ENCODE measurements at places on chromosomes 6 and 20.

DNA sequence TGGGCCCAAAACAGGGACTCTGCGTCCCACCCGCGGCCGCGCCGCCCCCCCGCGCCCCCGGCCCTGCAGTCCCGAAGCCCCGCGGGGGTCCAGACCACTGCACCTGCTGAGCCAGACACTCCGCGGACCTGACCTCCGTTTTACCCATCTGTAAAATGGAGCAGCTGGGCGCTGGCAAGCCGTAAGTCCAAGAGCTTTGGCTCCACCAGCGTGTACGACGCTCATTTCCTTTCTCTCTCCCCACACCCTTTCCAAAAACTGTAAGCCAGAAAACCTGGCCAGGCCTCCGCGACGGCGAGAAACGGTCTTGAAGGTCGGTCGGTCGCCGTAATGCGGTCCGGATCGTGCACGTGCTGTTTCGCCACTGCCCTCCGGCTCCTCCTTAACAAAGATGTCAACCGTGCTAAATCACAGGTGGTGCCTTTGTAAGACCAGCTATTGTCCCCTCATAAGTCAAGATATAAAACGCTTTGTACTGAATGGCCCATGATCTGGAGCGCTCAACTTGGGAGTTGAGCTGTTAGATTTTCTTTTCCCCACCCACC, 7.8 kb upstream of the NR2E1 start:
- no peak for DNase-seq

DNA sequence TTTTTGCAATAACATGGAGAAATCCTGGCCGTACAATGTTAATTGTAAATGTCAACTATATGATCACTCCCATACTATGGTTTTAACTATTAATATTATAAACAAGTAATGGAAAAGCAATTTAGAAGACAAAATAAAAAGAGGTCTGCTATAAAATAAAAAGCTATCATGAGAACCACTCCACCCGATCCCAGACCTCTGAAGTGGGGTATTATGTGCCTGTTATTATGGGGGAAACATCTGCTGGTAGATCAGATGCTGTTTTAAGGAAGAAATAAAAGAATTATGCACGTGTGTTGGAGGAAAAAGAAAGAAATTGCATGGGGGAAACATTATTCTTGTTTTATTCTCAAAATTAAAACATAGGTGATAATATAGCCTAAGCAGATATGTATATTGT, 615.7 kb upstream of the ARID1B start:
- DNase-seq: no peak

- DNase-seq: no peak
Observed at GRCh38 chr6:34525431-34526175, 30.5 kb downstream of the SPDEF start.

DNA sequence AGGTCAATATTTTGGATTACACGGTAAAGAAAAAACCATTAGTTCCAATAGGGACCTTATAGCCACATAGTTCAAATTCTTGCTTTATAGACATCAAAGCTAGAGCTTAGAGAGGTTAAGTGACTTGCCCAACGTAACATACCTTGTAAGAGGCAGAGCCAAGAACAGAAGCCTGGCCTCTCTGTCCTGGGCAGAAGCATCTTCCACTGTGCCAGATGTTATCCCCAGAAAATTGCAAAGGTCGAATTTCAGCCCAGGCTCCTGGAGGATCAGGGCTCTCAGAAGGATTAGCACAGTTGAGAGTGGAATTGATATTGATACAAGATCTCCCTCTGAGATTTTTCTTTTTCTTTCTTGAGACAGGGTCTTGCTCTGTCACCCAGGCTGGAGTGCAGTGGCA, 6.1 kb downstream of the SMIM28 start:
- DNase-seq: no peak

DNA sequence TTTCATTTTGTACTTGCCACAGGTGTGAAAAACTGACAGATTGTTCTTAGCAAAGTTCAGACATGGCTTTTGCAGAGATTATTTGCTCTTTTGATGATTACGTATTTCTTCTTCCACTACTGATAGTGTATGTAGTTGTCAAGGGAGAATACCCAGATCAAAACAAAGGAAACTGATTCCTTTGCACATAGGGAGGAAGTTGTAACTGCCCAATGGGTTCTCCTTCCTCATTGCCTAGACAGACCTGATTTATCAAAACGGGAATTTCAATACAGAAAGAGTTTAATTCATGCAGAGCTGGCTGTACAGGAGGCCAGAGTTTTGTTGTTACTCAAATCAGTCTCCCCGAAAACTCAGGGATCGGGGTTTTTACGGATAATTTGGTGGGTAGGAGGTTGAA, 214.7 kb downstream of the BCAS1 start:
- DNase-seq: no peak

All from stimulated activated CD8-positive, alpha-beta memory T cell treated with anti-CD3 and anti-CD28 coated beads, Interleukin-12 subunit alpha, Interleukin-12 subunit beta, amount 100 ng/mL, for 4 hours (primary cell).